Activated naive CD4-positive, alpha-beta T cell treated with Interleukin-2 at 50 U/mL for 16 hours (primary cell): ENCODE measurements at places on chromosomes 3 and 15.
A peak's percentile ranks its signal among the peaks of the same experiment; 100 is the strongest.

- no peak for DNase-seq
Observed at GRCh38 chr15:31219221-31219620, 107.4 kb upstream of the KLF13 start.

DNA sequence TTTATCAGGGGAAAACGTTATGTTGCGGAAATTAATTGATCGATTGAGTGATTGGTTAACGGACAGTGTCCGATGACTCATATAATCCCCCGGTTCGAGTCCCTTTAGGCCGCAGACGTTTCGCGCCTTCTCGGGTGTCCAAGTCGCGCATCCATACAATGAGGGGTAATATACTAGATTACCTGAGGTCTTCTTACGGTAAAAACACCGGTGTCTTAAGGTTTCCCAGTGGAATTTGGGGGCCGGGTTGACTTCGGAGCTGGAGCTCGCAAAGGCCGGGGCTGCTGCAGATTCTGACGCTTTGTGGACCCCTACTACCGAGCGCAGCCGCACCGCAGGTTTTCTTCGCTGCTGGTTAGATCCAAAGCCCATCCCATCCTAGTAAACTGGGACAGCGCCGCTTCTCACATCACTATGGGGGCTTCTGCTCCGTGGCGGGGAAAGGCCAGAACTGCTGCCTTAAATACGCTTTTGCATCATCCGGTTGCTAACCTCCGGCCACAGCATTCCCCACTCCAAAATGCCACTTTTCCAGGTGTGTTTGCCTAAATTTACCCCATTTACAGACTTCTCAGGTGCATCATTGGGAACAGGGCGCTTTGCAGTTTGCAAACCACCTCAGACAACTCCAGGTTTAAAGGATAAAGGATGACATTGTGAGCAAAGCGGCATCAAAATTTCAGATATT is 858 bp upstream of the SACM1L start:
- peak; percentile 32 for DNase-seq

GRCh38 chr3:120182613-120183511 is 88.6 kb upstream of the GSK3B start:
- DNase-seq: no peak

DNA sequence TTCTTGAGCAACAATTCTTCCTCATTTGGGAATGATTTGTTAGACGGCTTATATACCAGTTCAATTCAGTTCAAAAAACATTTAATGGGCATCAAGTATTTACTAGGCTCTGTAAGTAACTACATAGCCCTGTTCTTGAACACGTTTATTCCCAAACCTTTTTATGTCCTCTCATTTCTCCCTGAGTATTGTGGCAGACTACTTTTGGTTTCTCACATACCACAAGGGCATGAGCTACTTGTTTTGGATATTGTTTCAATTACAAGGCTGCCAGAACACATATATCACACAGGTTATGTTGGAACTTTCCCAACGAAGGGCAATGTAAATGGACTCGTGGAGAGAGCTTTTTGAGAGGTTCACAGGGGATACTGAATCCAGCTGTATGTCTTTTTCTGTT is 363.8 kb upstream of the NAALADL2 start:
- no peak for DNase-seq

GRCh38 chr3:149163066-149163465 is 33.6 kb downstream of the HPS3 start:
- no peak for DNase-seq

DNA sequence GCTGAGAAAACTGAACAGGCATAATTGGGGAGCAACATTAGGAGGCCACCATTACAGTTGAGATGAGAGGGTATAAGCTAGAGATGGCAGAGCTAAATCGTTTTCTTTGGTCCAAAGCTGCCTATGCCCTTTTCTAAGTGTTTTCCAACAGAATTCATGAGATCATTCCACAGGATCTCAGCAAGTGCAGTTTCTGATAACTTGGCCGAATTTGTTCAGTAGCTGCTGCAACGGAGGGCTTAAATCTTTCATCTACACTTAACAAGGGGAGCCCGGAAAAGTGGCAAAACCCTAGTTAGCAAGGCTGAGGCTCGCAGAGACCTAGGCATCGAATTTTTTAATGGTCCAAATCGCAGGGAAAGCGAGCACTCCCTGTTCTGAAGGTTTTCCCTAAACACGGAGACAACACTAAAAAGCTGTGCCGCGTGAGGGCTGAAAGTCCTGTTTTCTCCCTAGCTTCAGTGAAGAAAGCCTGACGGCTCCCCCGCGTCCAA is 531 bp upstream of the BLOC1S6 start:
- DNase-seq: no peak

DNA sequence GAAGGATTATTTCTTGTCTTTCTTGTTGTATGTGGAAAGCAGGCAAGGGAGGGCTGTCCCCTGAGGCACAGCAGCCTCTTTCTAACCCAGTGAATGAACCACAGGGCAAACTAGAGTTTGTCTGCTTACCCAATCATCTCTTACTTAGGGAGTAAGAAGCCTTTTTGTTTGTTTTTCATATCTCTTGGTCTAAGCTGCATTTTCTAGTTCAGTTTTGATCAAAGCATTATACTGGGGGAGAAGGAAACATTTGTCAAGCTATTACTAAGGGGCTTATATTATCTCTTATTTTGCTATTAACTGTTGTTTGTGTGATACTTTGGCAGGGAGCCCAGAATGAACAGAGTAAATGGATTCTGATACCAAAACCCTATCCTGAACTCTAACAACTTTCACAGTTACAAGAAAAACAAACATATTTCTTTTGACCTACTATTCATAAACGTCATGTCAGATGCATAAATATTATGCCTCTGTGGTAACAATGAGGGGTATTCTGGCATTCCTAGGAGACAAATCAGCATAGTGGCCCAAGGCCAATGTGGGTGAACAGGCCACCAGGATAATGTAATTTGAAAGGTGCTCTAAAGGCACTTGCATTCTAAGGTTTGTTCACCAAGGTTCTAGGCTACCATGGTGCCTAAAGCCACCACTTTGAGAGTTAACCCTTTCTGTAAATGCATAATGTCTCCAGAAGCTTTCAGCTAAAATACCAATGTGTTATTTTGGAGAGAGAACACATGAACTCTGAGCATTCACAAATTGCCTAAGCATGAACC is 271.6 kb upstream of the ZPLD1 start:
- DNase-seq: no peak

GRCh38 chr3:153003441-153003840 is 158.6 kb upstream of the RAP2B start:
- no peak for DNase-seq

DNA sequence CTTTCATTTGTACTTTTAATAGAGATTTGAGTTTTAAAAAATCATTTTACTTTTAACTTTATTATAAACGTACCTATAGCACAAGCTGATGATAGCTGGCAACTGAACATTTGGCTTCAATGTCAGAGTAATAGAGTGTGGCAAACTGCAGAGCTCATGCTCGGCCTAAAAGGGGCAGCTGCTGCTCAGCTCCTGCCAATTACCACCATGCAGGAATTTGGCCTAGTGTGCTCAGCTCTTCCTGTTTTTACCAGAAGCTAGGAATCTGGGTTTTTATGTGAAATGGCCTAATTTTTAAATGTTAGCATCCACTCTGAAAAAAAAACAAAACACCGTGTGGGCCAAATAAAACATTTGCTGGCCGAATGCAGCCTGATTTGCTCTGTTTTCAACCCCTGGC is 1.8 kb downstream of the IFT122 start:
- no peak for DNase-seq

DNA sequence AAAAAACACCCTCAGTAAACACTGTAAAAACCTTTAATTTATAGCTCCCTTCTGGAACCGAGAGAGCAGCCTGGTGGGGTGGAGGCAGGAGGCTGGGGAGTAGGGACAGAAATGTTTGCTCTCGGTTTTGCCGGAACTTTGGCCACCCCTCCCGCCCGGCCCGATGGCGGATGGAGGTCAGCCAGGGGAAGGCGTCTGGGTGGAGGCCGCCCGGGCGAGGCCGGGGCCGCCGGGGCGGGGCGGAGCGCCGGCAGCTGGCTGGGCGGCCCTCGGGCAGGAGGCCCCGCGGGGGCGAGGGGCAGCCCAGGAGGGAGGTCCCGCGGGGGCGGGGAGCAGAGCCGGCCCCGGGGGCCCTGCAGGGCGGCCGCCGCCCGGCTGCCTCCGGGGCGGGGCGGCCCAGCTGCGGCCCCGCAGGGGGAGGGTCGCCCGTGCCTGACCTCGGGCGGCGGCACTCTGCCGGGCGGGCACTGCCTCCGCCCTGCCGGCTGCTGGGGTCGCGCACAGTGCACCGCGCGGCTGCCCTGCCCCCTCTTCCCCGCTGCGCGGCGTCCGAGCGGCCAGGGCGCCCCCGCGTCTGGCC is 829 bp upstream of the SKIL start:
- DNase-seq: peak; percentile 57

GRCh38 chr15:92112711-92113110 is 259.2 kb downstream of the SLCO3A1 start:
- DNase-seq: no peak

DNA sequence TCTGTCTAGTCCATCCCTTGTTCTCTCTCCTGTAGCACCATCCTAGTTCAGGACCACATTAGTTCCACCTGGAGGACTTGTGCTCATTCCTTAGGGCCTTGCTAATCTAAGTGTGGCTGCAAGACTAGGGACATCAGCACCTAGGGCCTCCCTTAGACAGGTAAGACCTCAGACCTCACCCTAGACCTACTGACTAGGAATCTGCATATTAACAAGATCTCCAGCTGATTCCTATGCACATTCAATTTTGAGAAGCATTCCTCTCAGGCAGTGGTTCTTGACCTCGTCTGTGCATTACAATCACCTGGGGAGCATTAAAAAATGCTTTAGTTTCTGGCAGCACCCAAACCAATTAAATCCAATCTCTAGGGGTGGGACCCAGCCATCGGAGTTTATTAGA is 238.4 kb upstream of the RGMA start:
- DNase-seq: no peak

GRCh38 chr15:66115568-66116206 is 137.9 kb downstream of the MEGF11 start:
- peak; percentile 7 for DNase-seq

GRCh38 chr15:99842071-99842470 is 108.8 kb upstream of the LYSMD4 start:
- no peak for DNase-seq

- no peak for DNase-seq
Observed at GRCh38 chr15:83971992-83972391, 263.6 kb upstream of the GOLGA6L4 start.

GRCh38 chr3:27281671-27282150 is 87.5 kb downstream of the NEK10 start:
- no peak for DNase-seq

- no peak for DNase-seq
Observed at GRCh38 chr3:145704020-145704419, 457.0 kb downstream of the PLOD2 start.

DNA sequence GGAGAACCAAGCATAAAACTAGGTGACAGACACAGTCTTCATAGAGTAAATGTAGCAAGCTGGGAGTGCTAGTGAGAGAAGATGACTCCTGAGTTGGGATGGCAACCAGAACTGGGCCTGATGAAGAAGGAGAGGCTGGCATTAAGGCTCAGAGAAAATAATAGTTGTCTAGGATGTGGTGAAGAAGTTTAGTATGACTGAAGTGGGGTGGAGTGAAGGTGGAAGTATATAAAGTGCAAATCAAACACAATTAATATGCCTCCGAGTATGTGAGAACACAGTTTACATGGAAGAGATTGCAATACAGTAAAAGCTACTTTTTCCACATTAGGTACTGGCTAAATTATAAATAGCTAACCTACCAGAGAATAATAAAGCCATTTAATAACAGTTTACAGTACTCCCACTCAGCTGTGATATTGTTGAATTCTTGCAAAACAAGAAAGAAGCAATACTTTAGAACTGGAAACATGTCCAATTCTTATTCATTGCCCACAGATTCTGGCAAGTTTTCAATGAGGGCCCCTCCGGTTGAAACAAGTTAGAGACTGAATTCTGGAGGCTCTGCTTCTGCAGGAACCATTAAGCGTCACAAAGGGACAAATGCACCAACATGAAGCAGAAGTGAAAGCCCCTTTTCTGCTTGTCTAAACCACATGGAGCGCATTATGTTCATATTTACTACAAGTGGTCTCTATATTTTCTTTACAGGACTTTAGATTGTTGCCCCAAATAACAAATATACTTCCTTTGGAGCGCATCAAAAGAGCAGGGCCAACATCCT is 243.7 kb downstream of the SLC9A9 start:
- DNase-seq: no peak

- no peak for DNase-seq
Observed at GRCh38 chr3:18295171-18295920, 129.8 kb downstream of the SATB1 start.
